ENCODE measurements at places on chromosomes 3 and 15. TPM values are rescaled to one million over a fixed set of nuclear protein-coding genes. Genes with fewer than 3 reads are reported as not detected.

Gene THSD4
- 28.5 TPM for total RNA-seq

Gene TGM4
- not detected for total RNA-seq

Gene FEZF2
- not detected for total RNA-seq

- ATAC-seq = no peak
Observed at GRCh38 chr3:131077904-131078303, 51.2 kb downstream of the NEK11 start.

GRCh38 chr15:98796685-98797357 lies 148.5 kb downstream of the IGF1R start:
- no peak for ATAC-seq

- ATAC-seq = no peak
Observed at GRCh38 chr3:70726961-70727360, 414.5 kb upstream of the MDFIC2 start.

DNA sequence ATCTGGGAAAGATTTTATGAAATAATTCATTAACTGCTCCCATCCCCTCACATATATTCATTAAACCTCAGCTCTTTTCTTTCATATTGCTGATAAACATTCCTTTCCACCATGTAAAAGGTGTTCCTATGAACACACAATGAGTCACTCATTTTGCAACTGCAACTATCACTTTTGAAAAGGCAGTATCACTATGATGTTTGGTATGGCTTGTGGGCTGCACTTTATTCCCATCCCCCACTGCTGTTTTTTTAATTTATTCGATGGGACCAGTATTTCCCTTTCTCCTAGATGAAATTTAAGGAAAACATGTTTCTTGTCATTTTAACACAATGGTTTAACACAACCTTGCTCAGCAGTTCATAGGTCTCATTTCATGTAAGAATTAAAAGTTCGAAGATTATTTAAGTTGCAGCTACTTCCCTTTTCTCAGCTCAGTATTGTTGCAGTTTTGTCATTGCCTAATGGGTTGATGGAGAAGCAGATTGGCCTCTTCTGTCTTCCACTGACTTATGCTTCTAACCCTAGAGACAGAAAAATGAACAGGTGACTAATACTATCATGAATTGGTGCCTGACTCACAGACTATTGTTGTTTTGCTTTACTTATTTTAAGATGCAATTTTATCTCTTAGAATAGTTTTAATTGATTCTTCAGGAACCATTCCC lies 280.3 kb downstream of the ZPLD1 start:
- no peak for ATAC-seq

- no peak for ATAC-seq
Observed at GRCh38 chr3:193605876-193606275, 12.9 kb downstream of the OPA1 start.

Gene GOLGA6A
- total RNA-seq = 0.15 TPM

Gene GOLGA6L10
- 0.81 TPM for total RNA-seq

DNA sequence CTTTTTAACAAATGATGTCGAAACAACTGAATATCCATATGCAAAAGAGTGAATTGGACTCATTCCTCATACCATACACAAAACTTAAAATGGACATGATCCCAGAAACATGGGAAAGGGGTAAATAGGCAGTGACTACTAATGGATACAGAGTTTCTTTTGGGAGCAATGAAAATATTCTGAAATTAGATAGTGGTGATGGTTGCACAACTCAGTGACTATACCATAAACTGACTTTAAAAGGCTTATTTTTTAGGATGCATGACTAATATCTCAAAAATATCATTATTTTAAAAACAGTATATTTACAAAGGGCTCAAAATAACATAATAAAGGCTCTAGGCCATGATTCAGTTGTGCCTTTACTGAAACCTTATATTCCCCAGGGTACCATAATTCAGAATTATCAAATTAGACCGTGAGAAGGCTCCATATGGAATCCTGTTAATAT lies 16.3 kb upstream of the ATP13A3 start:
- no peak for ATAC-seq

Gene BAHD1
- 19.0 TPM for total RNA-seq

GRCh38 chr15:56628893-56629532 lies 104.3 kb downstream of the ZNF280D start:
- ATAC-seq = no peak

Gene TMEM45A
- 8.9 TPM for total RNA-seq

- ATAC-seq = no peak
Observed at GRCh38 chr3:25683882-25684281, 19.2 kb upstream of the TOP2B start.

- ATAC-seq = no peak
Observed at GRCh38 chr3:132231633-132232032, 85.6 kb upstream of the ACP3 start.

GRCh38 chr3:56012721-56013120 lies 455.5 kb downstream of the ERC2 start:
- no peak for ATAC-seq

Gene STRIT1
- total RNA-seq = not detected

DNA sequence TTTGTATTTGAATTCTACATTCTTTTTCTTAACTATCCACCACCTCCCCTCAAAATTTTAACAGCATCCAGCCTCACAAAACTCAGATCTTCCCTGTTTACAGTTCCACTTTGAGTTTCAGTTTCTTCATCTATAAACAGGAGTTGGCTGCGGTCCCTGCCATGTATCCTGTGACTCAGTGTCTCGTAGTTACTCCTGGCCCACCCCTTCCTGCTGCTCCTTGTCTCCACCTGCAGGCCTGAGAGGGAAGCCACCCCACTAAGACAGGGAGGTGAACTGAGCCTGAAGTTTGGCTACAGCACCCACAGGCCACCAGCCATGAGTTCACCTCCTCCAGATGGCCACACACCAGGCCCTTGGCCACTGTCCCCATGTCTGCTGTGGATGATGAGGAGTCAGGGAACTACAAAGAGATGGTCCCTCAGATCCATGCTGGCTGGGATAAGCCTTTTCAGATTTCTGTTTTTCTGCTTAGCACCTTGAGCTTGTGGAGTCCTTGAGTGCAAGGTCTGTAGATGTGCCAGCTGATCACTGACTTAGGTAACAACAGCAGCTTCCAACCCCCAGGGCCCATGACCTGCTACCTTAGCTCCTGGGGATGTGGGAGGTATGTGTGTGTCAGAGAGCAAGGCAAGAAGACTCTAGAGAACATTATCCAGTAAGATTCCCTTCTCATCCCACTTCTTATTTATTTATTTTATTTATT lies 37.5 kb downstream of the CD86 start:
- no peak for ATAC-seq

DNA sequence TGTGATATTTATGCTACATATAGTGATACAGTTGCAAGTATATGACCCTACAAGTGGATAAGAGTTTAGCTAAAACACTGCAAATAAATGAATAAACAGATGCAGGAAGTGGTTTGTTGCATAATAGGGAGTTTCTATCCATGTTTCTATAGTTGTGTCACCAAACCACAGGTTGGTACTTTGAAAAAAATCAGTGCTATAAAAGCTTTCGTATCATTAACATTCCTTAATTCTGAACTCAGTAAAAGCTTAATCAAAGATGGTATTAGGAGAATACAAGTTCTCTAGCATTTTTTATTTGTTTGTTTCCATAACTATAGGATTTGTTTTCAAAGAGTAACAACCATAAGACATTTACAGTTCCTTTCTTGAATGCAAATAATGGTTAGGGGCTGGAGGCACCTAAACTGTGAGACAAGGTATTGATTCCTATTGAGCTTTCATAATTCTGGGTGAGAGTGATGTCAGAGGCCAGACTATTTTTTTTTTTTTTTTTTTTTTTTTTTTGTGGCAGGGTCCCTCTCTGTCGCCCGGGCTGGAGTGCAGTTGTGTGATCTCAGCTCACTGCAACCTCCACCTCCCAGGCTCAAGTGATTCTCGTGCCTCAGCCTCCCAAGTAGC lies 29.6 kb downstream of the CPOX start:
- ATAC-seq = no peak

GRCh38 chr15:68022061-68022460 lies 32.1 kb upstream of the PIAS1 start:
- peak; percentile 62 for ATAC-seq

GRCh38 chr3:179116816-179117215 lies 31.3 kb upstream of the PIK3CA start:
- ATAC-seq = no peak

Gene TMEM158
- 6.5 TPM for total RNA-seq

DNA sequence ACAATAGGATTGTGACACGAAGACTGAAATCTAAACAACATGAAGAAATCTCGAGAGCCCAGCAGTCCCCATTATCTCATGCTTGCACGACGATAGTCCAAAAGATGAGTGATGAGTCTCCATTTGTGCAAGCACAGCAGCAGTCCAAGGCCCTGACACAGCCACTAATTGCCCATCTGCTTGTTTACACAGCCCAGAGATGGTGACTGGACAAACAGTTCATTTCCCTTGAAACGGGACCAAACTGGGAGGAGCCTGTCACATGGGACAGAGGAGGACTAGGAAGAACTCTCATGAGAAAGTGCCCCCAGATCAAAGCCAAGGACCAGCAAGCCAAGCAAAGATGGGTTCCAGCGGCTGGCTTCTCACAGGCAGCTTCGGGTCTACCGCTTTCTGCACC lies 121.0 kb downstream of the GREM1 start:
- peak; percentile 54 for ATAC-seq

DNA sequence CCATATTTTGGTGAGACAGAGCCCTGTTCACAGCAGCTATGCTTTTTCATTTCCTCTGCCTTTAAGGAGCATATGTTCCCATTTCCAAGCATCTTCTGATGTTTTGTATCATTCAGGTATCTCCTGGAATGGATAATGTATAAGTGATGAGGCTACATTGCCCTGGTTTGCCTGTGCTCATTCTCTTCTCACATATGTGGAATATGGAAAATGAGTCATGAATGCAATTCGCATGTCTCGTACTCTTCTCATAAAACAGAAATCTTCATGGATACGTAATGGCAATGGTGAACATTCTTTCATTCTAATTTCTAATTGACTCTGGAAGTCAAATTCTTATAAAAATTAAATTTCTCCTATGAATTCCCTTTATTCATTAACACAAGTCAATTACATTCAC lies 143.1 kb downstream of the CDIN1 start:
- ATAC-seq = no peak

GRCh38 chr3:190038050-190038933 lies 82.4 kb downstream of the P3H2 start:
- ATAC-seq = peak; percentile 28

Data from gastroesophageal sphincter (tissue), 4 donors.